HS-5 (cell line): ENCODE measurements at places on chromosomes 1 and 21.

GRCh38 chr1:149936170-149936991, at the start of gene MTMR11:
Gene MTMR11 (minus strand): TSS chr1:149936879. CDS start chr1:149936647, 232 bp downstream.
- DNase-seq: no peak

DNA sequence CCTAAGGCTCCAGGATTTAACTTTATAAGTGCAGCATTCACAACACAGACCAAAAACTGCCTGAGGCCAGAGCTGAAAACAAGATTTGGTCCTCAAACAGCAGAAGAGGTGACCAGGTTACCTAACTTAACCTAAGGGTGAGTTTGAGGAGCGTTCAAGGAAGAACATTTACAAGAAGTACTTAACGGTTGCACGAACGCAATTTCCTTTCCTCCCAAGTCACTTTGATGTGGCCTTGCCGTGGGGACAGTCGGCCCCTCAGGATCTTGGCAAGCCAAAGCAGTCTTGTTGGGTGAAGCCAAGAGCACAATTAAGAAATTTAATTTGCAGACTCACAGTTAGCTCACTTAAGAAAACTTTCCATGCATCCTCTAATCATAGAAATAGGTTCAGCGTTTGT, 202.6 kb upstream of the COA6 start:
- no peak for DNase-seq

DNA sequence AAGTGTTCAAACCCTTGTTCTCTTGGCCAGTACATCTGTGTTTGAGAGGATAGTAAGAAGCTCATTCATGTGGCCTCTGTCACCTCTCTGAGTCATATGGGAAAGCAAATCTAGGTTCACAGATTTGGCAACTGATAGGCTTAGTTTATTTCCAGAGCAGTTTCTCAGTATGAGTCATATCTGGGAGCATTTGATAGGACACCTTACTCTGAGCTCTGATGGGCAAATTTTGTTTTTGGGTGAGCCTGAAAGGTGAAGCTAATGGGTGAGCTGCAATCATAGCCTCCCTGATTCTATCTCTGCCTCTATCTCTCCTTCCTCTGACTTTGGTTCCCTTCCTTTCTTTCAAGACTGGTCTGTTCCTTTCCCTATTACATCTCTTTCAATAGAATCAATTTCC, 134.4 kb downstream of the S1PR1 start:
- peak; percentile 82 for DNase-seq

- no peak for DNase-seq
These were observed 876 bp downstream of the ALDH9A1 start for GRCh38 chr1:165697491-165697880.

DNA sequence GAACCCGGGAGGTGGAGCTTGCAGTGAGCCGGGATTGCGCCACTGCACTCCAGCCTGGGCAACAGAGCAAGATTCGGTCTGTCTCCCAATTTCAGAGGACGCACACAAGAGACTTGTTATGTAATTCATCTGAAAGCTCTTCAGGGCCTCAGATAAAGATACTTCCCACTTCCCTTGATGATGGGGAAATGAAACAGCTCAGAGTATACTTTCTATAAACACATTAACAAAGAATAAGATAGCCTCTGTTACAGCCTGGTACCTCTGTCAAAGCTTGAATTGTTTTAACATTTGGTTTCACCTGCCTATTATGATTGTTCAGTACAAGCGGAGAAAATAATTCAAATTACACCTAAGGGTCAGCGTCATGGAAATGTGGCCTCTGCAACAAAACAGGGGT, 622.9 kb upstream of the ADGRL4 start:
- DNase-seq: no peak

DNA sequence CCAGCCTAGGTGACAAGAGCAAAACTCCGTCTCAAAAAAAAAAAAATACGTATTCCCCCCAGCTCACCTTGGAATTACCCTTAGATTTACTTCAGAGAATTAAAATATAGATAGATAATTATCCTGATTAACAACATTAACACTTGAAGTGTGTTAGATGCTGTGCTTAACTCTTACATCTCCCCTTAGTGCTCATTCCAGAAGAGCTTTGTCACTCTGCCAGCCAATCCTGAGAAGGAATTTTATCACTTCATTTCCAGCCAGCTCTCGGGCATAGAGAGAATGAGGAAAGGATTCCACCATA, 1.6 kb upstream of the SHC1 start:
- no peak for DNase-seq

DNA sequence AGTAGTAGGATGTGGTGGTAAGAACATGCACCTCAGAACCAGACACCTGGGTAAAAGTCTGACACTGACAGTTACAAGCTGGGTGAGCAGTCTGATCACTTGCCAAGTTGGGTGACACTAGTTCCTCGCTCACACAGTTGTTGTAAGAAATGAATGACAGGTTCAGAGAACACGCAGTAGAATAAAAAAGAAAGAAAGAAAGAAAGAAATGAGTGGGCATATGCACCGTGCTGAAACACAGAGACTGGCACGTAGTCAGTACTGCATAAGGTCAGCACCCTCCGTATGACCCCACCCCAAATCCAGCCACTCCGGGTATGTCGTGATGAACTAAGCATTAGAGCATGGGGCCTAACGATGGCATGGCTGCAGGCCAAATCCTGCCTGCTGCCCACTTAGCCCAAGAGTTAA, 90.6 kb downstream of the GLUL start:
- DNase-seq: no peak

GRCh38 chr21:31992391-31992790, 119.6 kb downstream of the HUNK start:
- DNase-seq: no peak
